ENCODE measurements at places on chromosomes 12 and 14. TPM values are rescaled to one million over a fixed set of nuclear protein-coding genes. Genes with fewer than 3 reads are reported as not detected.

- no peak for DNase-seq
These were observed 386.2 kb upstream of the CCDC196 start for GRCh38 chr14:66099931-66100330.

GRCh38 chr12:53956251-53956887, 1.7 kb downstream of the HOXC12 start:
- no peak for DNase-seq

GRCh38 chr12:119343130-119343529, 8.6 kb downstream of the CCDC60 start:
- DNase-seq: no peak

DNA sequence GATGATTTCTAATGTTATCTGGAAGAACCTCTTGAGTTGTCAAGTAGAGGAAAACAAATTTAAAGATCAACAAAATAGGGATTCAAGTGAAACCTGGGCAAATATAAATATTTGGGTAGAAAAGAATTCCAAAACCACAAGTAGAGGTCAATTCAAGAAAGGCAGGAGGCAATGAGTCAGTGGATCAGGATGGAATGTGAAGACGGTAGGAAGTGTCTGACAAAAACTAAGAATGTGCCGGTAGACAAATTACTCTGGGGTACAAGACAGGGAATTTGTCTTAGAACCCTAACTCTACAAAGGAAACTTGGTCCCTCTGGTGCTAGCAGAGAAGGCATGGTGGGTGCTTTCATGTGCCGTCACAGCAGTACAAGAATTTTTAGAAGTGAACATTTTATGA, 13.6 kb downstream of the ABCD2 start:
- DNase-seq: no peak

DNA sequence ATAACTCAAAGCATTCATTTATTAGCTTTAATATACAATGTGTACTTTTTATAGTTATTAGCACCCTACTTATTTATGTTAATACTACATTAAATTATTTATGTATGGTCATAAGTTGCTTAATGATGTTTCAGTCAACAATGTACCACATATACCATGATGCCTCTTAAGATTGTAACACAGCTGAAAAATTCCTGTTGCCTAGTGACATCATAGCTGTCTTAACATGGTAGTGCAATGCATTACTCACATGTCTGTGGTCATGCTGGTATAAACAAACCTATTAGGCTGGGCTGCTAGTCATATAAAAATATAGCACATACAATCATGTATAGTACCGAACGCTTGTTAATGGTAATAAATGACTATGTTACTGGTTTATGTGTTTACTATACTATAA, 120.4 kb downstream of the ANO6 start:
- no peak for DNase-seq

- no peak for DNase-seq
These were observed 201.5 kb upstream of the CAND1 start for GRCh38 chr12:67067453-67068203.

DNA sequence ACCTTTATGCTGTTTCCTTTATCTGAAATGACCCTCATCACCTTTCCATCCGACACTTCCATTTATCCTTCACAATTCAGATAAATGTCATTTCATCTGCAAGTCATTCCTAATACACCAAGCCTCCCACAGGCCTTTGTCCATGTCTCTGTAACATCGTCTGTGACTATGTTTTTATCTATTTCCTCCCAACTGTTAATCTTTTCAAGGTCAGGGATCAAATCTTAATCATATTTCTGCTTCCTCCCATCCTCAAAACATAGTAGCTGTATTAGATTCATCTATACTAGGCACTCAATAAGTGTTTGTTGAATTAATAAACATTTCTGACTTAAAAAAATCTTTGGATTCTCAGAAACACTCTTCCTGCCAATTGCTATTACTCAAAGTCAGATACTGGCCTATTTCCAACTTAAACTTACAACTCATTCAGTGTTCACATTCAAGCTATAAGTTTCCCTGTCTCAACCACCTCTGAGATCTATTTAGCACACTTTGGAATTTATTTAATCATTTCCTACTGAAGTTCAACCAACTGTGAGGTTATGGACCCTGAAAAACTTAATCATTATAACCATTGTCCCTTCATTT, 100.2 kb upstream of the ALX1 start:
- DNase-seq: no peak

- no peak for DNase-seq
These were observed 331.2 kb upstream of the FBXO33 start for GRCh38 chr14:39763402-39763890.

Gene RFX4
- not detected for total RNA-seq
